ENCODE measurements at places on chromosomes 4 and X. TPM values are rescaled to one million over a fixed set of nuclear protein-coding genes. Genes with fewer than 3 reads are reported as not detected.

GRCh38 chr4:8542776-8543525 is 37.2 kb upstream of the GPR78 start:
- H3K36me3 ChIP-seq = no peaks in the 10 kb centered on the region
- H3K4me3 ChIP-seq = no peak overlapping the region
- H3K4me1 ChIP-seq = peaks cover 9% of the 10 kb centered on the region
- no peak for DNase-seq

- no peaks in the 10 kb centered on the region for H3K36me3 ChIP-seq
- no peak overlapping the region for H3K27ac ChIP-seq
- H3K4me3 ChIP-seq = no peak overlapping the region
- DNase-seq = peak; percentile 5
Measured at GRCh38 chrX:82081027-82081426, 879.1 kb downstream of the SH3BGRL start.

GRCh38 chr4:54730581-54730980 is 72.8 kb downstream of the KIT start:
- no peaks in the 10 kb centered on the region for H3K27me3 ChIP-seq
- no peak overlapping the region for H3K4me3 ChIP-seq
- DNase-seq = no peak
- H3K36me3 ChIP-seq = peaks cover 11% of the 10 kb centered on the region

DNA sequence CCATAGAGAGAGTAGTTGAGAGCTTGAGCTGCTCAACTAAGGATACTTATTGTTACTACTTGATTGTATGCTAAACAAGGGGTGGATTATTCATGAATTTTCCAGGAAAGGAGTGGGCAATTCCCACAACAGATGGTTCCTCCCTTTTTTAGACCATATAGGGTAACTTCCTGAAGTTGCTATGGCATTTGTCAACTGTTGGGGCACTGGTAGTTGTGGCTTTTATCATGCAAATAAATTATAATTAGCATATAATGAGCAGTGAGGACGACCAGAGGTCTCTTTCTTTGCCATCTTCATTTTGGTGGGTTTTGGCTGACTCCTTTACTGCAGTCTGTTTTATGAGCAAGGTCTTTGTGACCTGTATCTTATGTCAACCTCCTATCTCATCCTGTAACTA is 1403.5 kb upstream of the PABPC4L start:
- no peak overlapping the region for H3K4me3 ChIP-seq
- H3K36me3 ChIP-seq = peaks cover 1% of the 10 kb centered on the region
- H3K27ac ChIP-seq = no peak overlapping the region
- H3K27me3 ChIP-seq = no peaks in the 10 kb centered on the region
- DNase-seq = peak; percentile 57
- no peaks in the 10 kb centered on the region for H3K4me1 ChIP-seq

- H3K4me1 ChIP-seq = no peaks in the 10 kb centered on the region
- DNase-seq = no peak
- H3K27me3 ChIP-seq = no peaks in the 10 kb centered on the region
- H3K4me3 ChIP-seq = no peak overlapping the region
Measured at GRCh38 chrX:56308726-56309125, 76.6 kb downstream of the KLF8 start.

DNA sequence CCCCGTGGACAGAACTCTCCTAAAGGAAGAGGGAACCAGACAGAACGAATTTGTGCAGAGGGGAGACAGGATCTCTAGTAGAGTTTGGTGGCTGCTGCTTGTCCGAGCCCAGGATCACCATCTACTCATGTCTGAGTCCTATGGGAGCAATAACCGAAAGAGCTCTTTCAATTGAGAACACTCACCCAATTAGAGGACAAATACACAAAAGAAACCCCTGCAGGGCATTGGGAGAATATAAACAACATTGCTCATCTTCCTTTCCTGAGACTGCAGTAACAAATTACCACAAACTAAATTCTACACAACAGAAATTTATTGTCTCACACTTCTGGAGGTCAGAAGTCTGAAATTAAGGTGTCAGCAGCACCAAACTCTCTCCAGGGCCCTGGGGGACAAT is 65.6 kb downstream of the SPINK2 start:
- peaks cover 16% of the 10 kb centered on the region for H3K4me1 ChIP-seq
- no peak for DNase-seq
- H3K27me3 ChIP-seq = no peaks in the 10 kb centered on the region
- H3K4me3 ChIP-seq = no peak overlapping the region

GRCh38 chrX:41734530-41734929 is 10.5 kb downstream of the GPR82 start:
- H3K4me1 ChIP-seq = 0 out of 2 replicates have a peak, but pooled peaks cover 3% of the 10 kb centered on the region
- H3K4me3 ChIP-seq = no peak overlapping the region
- H3K36me3 ChIP-seq = no peaks in the 10 kb centered on the region
- DNase-seq = peak; percentile 37

DNA sequence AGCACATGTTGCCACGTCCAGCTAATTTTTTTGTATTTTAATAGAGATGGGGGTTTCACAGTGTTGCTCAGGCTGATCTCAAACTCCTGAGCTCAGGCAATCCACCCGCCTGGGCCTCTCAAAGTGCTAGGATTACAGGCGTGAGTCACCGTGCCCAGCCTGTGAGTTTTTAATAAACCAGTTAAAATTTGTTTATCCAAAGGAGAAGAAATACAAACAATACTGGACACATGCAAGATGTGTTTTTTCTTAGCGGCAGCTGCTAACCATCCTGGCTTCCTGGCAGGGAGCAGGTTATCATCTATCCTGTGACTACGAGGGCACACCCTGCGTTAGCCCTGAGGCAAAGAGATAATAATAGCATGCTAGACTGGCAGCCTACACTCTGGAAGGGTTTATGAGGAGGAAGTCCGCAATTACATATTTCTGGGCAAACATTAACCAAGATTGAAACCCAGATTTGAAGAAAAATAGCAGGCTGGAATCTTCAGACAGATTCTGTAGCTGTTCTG is 191.4 kb downstream of the SPRY1 start:
- no peak for DNase-seq
- peaks cover 7% of the 10 kb centered on the region for H3K4me1 ChIP-seq
- H3K36me3 ChIP-seq = no peaks in the 10 kb centered on the region
- no peak overlapping the region for H3K4me3 ChIP-seq
- no peaks in the 10 kb centered on the region for H3K27me3 ChIP-seq
- H3K27ac ChIP-seq = no peak overlapping the region

The NEUROG2 gene
- total RNA-seq = not detected

DNA sequence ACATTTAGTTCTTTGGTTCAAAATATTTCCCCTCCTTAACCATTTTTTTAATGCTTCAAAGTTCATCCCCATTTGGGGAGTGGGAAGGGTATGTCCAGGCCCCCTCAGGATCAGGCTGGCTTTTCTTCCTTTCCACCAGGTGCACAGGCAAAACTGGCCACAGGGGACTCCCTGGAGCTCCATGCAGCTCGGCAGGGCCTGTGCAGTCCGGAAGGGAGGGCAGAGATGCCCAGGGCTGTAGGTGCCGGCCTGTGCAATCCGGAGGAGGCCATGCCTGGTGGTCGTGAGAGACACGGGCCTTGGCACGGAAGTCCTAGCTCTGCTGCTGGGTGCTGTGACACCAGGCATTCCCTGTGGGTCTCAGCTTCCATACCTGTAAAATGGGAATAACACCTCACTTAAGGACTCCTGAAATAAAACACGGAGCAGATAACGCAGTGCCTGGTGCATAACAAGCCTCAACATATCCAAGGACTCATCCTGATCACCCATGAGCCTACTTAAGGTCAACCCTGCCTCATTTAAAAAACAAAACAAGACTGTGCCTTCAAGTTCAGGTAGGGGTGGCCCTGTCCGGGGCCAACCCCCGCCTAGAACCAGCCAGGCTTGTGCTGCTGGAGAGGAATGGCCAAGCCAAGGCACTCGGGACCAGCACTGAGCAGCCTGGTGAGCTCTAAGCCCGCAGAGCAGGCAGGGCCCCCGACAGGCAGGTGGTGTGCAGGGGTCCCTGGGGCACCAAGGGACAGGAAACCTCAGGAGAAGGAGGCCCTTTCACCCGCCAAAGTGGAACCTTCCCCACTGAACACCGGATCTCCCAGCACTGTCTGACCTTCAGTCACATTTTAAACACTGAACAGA is 21.2 kb upstream of the CYP4V2 start:
- H3K36me3 ChIP-seq = no peaks in the 10 kb centered on the region
- no peak overlapping the region for H3K4me3 ChIP-seq
- H3K27me3 ChIP-seq = no peaks in the 10 kb centered on the region
- peak; percentile 30 for DNase-seq
- no peak overlapping the region for H3K27ac ChIP-seq

DNA sequence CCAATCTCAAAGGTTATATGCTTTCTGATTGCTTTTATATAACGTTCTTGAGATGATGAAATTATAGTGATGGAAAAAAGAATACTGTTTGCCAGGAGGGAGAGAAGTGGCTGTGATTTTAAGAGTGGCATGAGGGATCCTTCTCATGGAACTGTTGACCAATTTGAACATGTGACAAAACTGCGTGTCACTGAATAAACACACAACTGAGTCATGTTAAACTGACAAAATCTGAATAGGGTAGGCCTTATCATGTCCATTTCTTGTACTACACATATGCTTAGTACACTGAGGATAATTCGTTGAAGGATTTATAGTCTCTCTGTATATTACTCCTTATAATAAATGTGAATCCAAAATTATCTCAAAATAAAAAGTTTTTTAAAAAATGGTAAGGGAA is 22.2 kb upstream of the HSPA4L start:
- no peaks in the 10 kb centered on the region for H3K36me3 ChIP-seq
- no peak overlapping the region for H3K27ac ChIP-seq
- DNase-seq = no peak
- H3K4me3 ChIP-seq = no peak overlapping the region
- no peaks in the 10 kb centered on the region for H3K4me1 ChIP-seq
- no peaks in the 10 kb centered on the region for H3K27me3 ChIP-seq

DNA sequence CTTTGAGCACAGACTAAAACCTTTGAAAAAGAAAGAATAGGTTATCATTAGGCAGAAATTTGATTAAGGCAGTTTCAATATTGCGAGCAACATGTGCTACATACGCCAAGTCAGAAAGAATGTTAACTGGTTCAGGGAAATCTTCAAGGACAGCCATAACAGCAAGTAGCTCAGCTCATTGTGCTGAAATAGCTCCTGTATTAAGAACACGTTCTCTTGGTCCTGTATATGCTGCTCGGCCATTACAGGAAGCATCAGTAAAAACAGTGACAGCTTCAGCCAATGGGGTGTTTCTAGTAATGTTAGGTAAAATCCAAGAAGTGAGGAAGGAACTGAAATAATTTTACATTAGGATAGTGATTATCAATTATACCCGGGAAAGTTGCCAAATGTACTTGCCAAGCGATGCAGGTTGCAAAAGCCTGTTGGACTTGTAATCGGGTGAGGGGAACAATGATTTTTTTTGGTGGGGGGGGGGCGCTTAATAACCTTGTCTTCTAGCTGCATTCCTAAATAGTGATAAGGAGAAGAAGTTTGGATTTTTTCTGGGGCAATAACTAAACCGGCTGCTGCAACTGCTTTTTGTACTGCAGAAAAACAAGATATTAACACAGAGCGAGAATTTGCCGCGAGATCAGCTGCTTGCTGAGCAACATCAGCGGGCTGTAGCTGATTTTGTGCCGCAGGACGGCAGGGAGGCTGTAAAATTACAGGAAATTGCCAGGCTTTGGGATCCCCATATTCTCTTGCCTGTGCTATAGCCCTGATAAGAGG is 49.4 kb upstream of the RASSF6 start:
- no peak for DNase-seq
- no peaks in the 10 kb centered on the region for H3K36me3 ChIP-seq
- H3K27me3 ChIP-seq = no peaks in the 10 kb centered on the region
- H3K4me1 ChIP-seq = no peaks in the 10 kb centered on the region
- H3K4me3 ChIP-seq = no peak overlapping the region

The USP9X gene
- 329 TPM for total RNA-seq

DNA sequence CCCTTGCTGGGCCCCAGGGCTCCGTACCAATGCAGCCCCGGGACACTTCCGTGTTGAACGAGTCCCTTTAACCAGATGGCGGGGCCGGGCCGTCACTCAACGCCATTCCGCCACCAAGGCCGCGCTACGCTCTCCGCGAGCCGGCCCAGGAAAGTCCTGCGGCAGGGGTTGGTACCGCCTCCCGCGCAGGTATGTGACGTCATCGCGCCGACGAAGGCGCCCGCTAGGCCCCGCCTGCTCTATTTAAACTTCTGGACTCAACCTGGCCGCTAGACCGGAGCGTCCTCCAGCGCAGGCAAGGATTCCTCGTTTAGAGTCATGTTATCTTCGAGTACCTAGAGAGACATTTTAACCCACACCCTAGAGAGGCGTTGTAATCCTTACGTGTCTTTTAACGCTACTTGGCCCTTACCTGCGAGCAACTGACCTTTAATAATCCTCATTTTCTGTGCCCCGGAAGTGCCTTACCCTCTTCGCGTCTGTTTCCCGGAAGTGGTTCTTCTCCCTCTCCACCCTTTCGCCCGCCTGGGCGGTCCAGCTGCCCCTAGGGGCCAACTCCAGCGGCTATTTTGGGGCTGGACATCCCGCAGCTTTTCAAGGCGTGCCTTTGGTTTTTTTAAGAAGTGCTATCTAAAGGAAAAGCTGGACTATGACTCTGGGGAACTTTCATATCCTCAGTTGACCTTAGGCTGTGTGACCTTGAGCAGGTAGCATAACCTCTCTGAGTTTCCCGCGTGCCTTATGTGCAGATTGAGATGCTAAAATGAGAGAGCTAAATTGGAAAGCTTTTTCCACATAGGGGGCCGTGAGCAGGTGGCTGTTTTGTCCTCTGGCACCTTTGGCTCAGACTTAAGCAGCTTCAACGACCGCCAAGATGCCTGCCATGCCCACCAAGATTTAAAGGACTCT is at the start of gene PNPLA4:
PNPLA4 (minus strand) TSS at position 155 of the 909 bp plus-strand sequence. CDS start 1,294 bp downstream, outside the sequence.
- no peaks in the 10 kb centered on the region for H3K27me3 ChIP-seq
- H3K27ac ChIP-seq = peak within 1 kb of the TSS; percentile 73
- 0 out of 2 replicates have a peak, but pooled peaks cover 6% of the 10 kb centered on the region for H3K4me1 ChIP-seq
- H3K4me3 ChIP-seq = peak within 1 kb of the TSS; percentile 62

The ZNF711 gene
- 18.5 TPM for total RNA-seq

DNA sequence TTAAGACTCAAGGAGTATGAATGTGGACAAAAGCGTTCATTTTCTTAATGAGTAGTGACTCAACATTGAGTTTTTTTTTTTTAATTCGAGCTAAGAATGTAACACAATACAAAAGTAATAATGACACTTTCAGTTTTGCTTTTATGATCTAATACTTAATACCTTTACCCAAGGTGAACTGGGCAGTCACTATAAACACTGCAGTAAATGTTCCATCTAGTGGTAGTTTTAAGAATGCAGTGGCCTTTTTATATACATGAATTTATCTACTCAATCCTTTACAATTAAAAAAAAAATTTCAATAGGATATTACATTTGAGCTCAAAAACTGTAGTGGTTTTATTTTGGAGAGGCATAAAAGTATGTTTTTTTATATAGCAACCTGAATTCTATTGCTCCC is 33.9 kb downstream of the PDK3 start:
- H3K36me3 ChIP-seq = no peaks in the 10 kb centered on the region
- no peak overlapping the region for H3K4me3 ChIP-seq
- H3K27ac ChIP-seq = no peak overlapping the region
- H3K27me3 ChIP-seq = no peaks in the 10 kb centered on the region
- H3K4me1 ChIP-seq = peaks cover 10% of the 10 kb centered on the region

- peak; percentile 39 for DNase-seq
- no peaks in the 10 kb centered on the region for H3K36me3 ChIP-seq
- peak overlapping the region; percentile 59 for H3K4me3 ChIP-seq
- H3K27ac ChIP-seq = no peak overlapping the region
Measured at GRCh38 chrX:53000447-53001135, 42.3 kb upstream of the FAM156A start.

- H3K27ac ChIP-seq = no peak overlapping the region
- peaks cover 13% of the 10 kb centered on the region for H3K4me1 ChIP-seq
- no peaks in the 10 kb centered on the region for H3K27me3 ChIP-seq
- no peaks in the 10 kb centered on the region for H3K36me3 ChIP-seq
Measured at GRCh38 chr4:159145318-159145991, 42.6 kb downstream of the RAPGEF2 start.

GRCh38 chr4:27350161-27350560 is 489.5 kb downstream of the STIM2 start:
- DNase-seq = no peak
- H3K4me3 ChIP-seq = no peak overlapping the region
- no peaks in the 10 kb centered on the region for H3K4me1 ChIP-seq
- no peaks in the 10 kb centered on the region for H3K27me3 ChIP-seq
- H3K27ac ChIP-seq = no peak overlapping the region

The AKAP17A gene
- total RNA-seq = 50.6 TPM
